Fibroblast of villous mesenchyme (primary cell): ENCODE measurements at places on chromosomes 3 and 15. TPM values are rescaled to one million over a fixed set of nuclear protein-coding genes. Genes with fewer than 3 reads are reported as not detected.

Gene KBTBD8
- total RNA-seq: 3.5 and 4.3 TPM in 2 replicates

Gene TRPM1
- under 0.01 TPM in 1 of 2 replicates, not detected in the other for total RNA-seq

Gene CLK3
- 33.2 and 38.4 TPM in 2 replicates for total RNA-seq

Gene LRRC34
- total RNA-seq: 3.5 and 4.3 TPM in 2 replicates

Gene TMEM212
- total RNA-seq: not detected in 2 replicates

Gene PPP1R14D
- not detected in 2 replicates for total RNA-seq

Gene TICRR
- 5.2 TPM in 2 replicates for total RNA-seq

Gene SEMA3F
- total RNA-seq: 0.32 and 0.86 TPM in 2 replicates

Gene MYLK
- 558 and 807 TPM in 2 replicates for total RNA-seq

Gene COL6A5
- total RNA-seq: under 0.01 TPM in 2 replicates

Gene RPN1
- total RNA-seq: 491 and 661 TPM in 2 replicates

Gene CTDSPL
- total RNA-seq: 31.6 and 61.7 TPM in 2 replicates

Gene EEFSEC
- 3.0 and 6.1 TPM in 2 replicates for total RNA-seq

Gene HYKK
- 1.7 and 2.3 TPM in 2 replicates for total RNA-seq

DNA sequence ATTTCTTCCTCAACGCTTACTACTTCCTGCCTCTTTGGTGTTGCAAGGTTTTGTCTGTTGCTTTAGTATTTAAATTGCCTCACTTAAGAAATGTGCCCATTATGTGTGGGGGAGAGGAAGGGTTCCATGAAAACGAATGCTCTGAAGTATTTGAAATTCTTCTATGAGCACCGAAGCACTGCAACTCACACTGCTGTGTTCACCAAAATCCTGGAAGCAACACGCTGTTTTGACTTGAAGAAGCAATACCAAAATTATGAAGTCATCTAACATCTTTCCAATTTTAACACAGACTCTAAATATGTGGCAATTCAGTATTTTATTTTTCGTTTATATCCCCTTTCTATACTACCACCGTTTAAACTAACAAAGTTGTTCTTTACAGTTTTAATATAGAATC is 101.5 kb downstream of the RBMS3 start:
- DNase-seq: peak; percentile 59

DNA sequence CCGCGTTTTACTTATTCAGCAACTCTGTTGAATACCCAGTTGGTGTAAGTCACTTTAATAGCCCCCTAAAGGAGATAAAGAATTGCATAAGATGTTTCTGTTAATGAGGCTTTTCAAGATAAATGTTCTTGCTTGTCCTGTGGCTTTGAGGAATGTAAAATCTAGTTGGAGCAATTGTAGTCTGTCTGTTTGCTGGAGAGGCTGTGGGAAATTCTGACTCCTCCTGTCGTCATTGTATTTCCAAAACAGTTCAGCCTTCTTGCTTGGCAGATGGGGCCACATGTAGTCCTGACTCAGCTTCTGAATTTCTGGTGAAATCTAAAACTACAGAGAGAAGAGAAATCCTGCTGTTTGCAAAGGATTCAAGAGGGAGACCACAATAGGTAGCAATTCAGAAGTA is 114.4 kb downstream of the RYR3 start:
- peak; percentile 2 for DNase-seq

GRCh38 chr15:53447742-53448141 is 311.7 kb downstream of the WDR72 start:
- no peak for DNase-seq

- DNase-seq: peak; percentile 56
Measured at GRCh38 chr3:192851821-192852372, 65.8 kb downstream of the MB21D2 start.

- no peak for DNase-seq
Measured at GRCh38 chr15:63367390-63367789, 14.3 kb downstream of the CA12 start.

DNA sequence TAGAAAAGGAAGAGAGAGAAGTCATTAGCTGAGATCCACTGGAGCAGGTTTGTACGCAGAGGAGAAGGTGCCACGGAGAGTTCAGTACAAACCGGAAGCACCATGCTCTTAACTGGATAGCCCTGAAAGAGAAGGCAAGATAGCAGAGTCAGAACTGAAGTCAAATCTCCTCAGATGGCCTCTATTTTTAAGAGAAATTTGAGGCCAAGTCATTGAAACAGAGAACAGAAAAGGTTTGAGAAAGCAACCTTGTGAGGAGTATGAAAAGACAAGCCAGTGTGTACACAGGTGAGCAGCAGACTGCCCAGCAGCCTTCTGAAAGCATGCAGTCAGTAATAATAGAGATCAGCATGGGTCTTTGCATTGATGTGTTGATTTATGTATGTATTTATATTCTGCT is 66.1 kb upstream of the SPRED1 start:
- DNase-seq: no peak

DNA sequence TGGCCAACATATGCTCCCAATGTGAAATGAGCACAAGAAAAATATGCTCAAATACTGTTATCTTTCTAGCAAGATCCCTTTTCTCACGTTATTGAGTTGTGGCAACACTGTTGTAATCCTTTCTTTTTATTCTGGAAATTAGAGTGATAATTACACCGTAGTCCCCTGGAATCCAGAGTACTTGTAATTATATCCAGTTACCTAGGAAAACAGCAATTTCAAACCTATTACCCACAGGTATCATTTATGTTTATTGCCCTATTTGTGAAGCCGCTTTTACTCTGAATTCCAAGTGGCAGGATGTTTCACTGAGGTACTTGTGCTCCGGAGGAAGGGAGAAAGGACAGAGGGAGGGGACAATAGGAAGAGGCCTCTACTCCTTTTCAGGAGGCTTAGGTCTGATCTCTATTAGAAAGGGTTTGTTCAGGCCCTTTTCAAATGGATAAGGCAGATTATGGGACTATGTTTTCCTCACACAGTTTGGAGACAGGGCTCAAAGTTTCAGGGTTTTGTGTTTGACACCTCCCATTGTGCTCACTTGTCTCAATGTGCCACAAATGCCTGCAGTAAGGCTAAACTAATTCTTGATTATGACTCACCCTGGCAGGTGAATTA is 646.6 kb downstream of the TUSC7 start:
- no peak for DNase-seq

DNA sequence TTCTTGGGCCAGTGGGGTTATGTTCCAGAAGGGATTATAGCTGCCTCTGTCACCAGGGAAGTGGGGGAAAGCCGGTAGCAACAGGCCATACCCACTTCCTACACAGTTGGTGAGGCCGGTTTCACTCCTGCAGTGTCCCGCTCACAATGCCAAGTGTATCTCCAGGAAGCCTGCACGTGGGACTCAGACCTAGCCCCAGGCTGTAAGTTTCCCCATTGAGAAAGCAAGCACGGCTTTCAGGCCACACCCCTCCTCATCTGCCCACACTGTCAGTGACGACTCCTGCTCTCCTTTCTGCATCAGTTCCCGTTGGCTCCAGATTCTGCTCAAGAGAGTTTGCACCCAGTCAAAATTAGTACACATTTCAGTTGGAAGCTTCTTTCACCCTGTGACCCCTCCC is 51.6 kb upstream of the CPOX start:
- no peak for DNase-seq

DNA sequence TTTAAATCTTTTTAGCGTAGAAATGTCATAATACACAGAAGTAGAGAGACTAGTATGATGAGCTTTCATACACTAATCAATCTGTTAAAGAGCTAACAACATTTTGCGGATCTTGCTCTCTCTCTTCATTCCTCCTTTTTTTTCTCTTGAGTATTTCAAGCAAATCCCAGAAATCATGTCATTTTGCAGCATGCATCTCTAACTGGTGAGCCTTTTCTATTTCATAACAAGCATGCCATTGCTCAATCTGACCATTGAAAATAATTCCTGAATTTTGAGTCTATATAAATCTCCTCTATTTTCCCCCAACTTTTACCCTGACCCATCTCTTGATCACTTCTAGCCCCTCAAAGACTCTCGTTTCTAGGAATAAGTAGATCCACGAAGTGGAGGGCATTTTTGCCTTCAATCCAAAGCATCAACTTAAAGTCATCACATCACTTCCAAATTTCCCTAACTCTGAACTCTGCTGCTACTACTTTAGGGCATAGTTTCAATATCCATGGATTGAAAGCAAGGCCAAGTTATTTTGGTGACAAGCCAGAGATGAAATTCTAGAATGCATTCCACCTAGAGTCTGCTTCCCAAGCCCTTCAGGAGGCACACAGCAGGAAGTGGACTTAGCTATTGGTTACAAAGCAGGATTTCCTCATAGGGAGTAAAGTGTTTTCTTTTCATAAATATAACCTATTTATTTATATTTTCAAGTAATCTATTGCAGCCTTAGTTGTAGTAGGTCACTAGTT is 253.5 kb upstream of the ZPLD1 start:
- peak; percentile 78 for DNase-seq

DNA sequence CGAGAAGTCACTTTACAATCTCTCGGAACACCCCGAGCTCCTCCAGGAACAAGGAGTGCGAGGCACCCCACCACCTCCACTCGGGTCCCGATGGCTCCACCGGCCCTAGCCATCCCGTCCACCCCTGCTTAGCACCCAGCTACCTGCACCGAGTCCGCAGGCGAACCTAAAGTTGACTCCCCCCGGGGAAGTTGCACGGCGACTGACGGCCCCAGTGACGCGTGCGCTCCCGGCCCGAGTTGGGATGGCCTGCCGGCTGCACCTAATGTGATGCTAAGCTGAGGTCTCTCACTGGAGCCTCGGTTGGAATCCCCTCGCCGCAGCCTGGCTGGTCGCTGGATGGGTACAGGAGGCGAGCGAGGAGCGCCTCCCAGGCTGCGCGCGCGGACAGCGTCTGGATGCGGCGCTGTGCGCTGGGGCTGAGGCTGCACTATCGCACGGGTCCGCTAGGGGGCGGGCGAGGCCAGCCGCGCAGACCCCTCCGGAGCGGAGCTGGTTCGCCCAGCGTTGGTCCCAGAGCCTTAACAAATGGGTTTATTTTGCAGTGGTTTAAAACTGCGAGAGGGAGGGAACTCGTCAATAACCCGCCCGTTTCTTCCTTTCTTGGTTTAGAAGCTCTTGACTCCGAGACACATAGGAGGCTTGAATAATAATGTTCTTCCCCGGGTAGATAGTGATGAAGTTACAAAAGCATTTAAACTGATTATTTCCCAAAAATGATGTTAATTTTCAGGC is at the start of gene OXTR:
Gene OXTR, minus strand, starts transcription at position 526 of the 735 bp plus-strand sequence. CDS start 1,426 bp downstream, outside the sequence.
- DNase-seq: peak; percentile 79

GRCh38 chr3:64685800-64686445 is 1.9 kb downstream of the ADAMTS9 start:
- DNase-seq: peak; percentile 96

GRCh38 chr3:46895204-46895660 is 17.7 kb downstream of the PTH1R start:
- peak; percentile 58 for DNase-seq

GRCh38 chr3:138464491-138464860 is 30.1 kb downstream of the ESYT3 start:
- DNase-seq: no peak

DNA sequence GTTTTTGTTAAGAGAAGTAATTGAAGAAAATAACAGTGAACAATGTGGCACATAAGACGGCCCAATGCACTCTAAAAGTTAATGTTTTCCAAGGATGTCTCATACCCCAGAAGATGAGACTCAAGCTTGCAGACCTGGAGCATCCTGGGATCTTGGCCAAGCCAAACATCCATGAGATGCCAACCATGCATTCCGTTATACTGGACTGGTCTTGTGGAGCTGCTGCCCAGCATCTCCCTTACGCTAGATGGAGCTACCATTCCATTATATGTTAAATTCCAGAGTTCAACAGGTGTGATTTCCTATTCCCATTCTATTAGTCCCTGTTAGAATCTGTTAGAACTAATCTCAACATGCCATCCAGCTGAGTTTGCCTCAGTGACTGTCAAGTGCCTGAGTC is 181.8 kb downstream of the PDCD6IP start:
- DNase-seq: peak; percentile 27

- DNase-seq: no peak
Measured at GRCh38 chr3:89617706-89618105, 510.3 kb downstream of the EPHA3 start.

- peak; percentile 24 for DNase-seq
Measured at GRCh38 chr3:153145454-153145853, 16.6 kb upstream of the RAP2B start.

GRCh38 chr3:126017362-126017761 is 48.4 kb downstream of the ROPN1B start:
- no peak for DNase-seq

- DNase-seq: peak; percentile 99
Measured at GRCh38 chr15:85706779-85707518, 87.8 kb downstream of the KLHL25 start.

DNA sequence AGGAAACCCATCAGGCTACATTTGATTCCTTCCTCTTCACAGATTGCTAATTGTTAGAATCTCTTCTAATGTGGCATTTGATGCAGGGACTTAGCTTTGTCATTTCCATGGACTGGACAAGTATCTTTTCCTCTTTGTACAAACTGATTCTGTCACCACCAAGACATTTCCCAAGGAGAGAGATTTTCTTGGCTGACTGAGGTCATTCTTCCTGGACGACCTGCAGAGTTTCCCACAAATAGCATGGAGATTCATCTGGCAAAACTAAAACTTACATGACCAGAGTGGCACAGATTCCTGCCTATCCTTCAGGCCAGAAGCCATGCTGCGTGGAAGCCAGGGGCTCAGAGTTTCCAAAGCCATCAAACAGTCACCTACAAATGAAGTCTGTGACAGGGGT is 269.2 kb upstream of the LRTM1 start:
- no peak for DNase-seq

DNA sequence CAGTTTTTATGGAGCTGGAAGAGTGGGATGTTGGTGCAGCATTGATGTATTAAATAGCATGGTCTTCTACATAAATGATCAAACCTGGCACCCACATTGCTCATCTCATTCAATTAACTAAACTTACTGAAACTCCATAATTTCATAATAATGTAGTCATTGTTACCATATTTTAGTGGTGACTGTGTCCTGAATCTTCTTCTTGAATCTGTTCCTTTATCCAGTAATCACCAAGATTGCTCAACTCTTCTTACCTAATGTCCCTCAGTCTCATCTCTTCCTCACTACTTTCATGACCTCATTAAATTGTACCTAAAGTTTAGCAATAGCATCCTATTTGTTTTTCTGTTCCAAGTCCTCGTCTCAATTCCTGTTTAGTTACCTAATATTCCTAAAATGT is 69.8 kb downstream of the FGF7 start:
- DNase-seq: peak; percentile 89

- DNase-seq: no peak
Measured at GRCh38 chr3:64398006-64398405, 172.7 kb upstream of the PRICKLE2 start.

- DNase-seq: peak; percentile 21
Measured at GRCh38 chr15:75023872-75024636, 664 bp downstream of the PPCDC start.

GRCh38 chr15:79620112-79620857 is 188.1 kb downstream of the MINAR1 start:
- peak; percentile 20 for DNase-seq

DNA sequence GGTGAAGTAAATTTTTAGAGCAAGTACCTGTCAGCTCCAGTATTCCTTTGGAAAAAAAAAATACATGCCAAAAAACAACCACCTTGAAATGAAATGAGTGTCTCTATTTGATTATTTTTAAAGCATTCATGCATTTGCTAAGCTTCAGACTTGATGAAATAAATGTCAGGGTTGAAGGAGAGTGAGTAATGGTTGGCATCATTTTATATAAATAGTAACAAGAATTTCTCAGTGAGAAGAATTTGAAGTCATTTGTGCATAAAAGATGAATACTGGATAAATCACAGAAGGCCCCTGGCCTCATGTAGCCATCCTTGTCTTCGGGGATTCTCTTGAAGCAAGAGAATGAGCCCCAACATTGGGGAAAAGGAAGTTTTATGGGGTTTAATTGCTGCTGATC is 318.4 kb downstream of the LPP start:
- no peak for DNase-seq
